ENCODE measurements at places on chromosomes 16 and 17. TPM values are rescaled to one million over a fixed set of nuclear protein-coding genes. Genes with fewer than 3 reads are reported as not detected.

DNA sequence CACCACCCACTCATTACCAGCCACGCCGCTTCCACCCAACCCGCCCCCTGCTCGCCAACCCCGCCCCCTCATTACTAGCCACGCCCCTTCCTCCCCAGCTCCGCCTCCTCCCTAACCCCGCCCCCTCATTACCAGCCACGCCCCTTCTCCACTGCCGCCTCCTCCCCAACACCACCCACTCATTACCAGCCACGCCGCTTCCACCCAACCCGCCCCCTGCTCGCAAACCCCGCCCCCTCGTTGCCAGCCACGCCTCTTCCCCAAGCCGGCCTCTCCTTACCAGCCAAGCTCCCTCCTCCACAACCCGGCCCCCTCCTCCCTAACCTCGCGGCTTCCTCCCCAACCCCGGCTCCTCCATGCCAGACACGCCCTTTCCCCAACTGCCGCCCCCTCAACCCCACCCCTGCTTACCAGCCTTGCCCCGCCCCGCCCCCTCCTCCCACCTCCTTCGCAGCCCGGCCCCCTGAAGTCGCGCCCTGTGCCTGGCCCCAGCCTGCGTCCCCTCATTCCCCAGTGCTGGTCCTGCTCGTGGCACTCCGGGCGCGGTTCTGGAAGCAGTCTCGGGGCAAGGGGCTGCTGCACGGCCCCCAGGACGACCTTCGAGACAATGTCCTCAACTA, 7.3 kb downstream of the SLC22A31 start:
- peak; percentile 62 for DNase-seq

TGFB1I1 gene
- 63.8 TPM for total RNA-seq

DNA sequence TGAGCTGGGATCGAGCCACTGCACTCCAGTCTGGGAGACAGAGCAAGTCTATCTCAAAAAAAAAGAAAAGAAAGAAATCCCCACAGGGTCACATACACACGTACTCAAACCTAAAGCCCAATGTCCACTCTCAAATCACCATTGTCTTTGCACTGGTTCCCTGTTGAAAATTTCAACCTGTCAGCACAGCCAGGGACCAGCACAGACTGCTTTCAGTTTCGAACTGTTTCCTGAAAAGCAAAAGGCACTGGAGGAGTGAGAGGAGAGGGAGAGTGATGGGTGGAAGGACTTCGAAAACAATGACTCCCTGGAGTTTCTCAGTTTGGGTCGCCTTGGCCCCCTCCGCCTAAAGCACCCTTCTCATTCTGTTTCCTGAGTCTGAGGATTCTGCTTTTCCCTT, 9.0 kb upstream of the CD300C start:
- DNase-seq, result no peak

- DNase-seq, result no peak
These were observed 243.9 kb downstream of the CA10 start for GRCh38 chr17:51914577-51914976.

GRCh38 chr16:73052576-73052975, 4.6 kb upstream of the ZFHX3 start:
- DNase-seq, result no peak

PIPOX gene
- not detected for total RNA-seq

DNA sequence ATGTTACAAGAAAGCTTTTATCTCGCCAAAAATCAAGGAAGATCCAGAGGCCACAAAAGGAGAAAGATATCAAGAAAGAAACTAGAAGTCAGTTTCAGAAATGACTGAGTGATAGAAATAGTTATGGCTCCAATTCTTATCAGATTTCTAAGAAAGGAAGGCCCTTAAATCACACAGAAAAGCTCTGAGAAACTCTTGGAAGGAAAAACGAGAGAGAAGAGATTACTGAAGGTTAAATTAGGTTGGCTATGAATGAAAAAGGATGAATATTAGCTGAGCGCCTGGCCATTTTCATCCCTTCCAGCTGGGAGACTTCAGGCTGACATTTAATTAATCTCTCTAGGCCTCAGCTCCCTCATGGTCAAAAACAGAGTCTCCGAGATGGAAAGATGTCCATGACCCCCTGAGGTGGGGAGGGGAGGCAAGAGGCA, 72.3 kb downstream of the CYTH1 start:
- DNase-seq, result no peak

GRCh38 chr17:16939606-16940115, 32.3 kb downstream of the TNFRSF13B start:
- DNase-seq, result peak; percentile 13

DNA sequence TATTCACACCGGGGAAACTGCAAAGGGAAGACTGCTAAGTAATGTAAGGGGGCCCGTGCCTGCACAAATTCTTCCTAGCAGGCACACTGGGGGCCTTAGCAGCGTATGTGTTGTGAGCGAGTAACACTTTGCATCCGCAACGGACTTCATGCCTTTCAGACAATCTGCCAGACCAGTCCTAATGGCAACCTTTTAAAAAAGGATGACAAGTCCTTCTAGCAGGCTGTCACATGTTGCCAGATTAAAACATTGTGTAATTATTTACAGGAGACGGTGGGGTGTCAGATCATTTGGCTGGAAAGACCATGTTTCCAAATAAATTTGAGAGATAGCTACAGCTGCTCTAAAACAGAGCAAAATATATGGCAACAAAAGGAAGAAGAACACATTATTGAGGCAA, 46.1 kb downstream of the CPPED1 start:
- no peak for DNase-seq

GRCh38 chr16:77684181-77684526, 38.2 kb upstream of the NUDT7 start:
- no peak for DNase-seq

PRSS53 gene
- total RNA-seq, result 5.3 TPM

SOX9 gene
- 34.9 TPM for total RNA-seq

CLDN9 gene
- not detected for total RNA-seq

- DNase-seq, result no peak
These were observed 44.9 kb downstream of the PEMT start for GRCh38 chr17:17546399-17547185.

ABCC12 gene
- total RNA-seq, result not detected

DNA sequence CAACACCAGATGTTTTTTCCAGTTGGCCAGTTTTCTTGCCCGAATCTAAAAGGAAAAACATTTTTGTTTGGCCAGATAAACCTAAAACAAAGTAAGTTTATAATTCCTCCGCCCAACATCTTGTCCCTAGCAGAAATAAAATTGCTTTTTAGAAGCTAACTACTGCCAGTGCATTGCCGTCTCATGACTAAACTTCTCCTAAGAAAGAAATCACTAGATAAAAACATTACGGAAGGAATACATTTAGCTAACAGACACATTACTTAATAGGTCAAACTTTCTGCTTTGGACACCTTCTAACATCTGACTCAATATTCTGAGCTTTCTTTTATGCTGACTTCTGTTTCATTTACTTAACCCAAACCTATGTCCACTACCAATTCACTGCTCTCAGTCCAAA, 36.2 kb downstream of the FBXL20 start:
- DNase-seq, result peak; percentile 23

C16orf86 gene
- not detected for total RNA-seq

- DNase-seq, result peak; percentile 77
These were observed 15.4 kb upstream of the ENPP7 start for GRCh38 chr17:79715098-79715942.

MXRA7 gene
- 131 TPM for total RNA-seq

PYDC1 gene
- not detected for total RNA-seq

TMEM235 gene
- total RNA-seq, result not detected

ZSCAN10 gene
- total RNA-seq, result not detected

GRCh38 chr16:50152351-50152806, 727 bp upstream of the TENT4B start:
- DNase-seq, result no peak

DNA sequence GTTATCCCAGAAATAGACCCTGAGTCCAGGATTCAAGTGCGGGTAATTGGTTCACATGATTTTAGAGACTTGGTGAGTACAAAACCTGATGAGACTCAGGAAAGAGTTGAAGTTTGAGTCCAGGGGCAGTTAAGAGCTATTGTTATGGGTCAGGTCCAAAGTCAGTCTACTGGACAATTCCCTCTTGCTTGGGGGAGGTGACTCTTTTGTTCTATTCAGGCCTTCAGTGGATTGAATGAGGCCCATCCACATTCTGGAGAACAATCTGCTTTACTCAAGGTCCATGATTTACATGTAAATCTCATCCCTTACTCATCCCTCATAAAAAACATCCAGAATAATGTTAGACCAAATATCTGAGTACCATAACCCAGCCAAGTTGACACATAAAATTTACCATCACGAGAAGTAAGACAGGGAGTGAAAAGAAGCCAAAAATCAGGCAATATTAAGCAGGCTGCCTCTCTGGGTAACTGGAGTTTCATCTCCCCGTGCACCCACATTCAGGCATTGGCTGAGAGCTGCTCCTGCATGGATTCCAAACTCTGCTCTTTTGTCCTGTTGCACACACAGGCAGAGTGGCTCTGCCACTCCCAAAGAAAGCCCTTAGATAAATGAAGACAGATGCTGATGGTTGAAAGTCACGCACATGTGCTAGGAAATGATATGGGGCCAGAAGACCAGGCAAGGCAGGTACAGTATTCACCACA, 156.0 kb upstream of the SALL1 start:
- no peak for DNase-seq

DNA sequence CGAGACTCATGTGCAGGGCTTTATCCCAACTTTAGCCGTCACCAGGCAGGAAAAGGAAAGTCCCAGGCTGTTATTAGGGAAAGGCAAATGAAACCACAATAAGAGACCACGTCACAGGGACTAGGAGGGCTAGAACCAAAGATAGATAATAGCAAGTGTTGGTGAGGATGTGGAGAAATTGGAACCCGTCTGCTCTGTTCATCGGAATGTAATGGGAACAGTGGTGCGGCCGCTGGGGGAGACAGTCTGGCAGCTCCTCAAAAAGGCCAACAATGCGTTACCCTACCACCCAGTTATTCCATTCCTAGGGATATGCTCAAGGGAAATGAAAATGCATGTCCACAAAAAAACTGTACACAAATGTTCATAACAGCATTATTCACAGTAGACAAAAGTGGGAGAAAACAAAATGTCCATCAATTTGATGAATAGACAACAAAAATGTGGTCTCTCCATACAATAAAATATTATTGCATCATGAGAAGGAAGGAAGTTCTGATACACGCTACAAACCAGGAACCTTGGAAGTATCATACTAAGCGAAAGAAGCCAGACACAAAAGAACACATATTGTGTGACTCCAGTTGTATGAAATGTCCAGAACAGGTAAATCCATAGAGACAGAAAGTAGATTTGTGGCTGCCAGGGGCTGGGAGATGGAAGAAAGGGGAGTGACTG, 19.5 kb upstream of the USP10 start:
- no peak for DNase-seq

DNA sequence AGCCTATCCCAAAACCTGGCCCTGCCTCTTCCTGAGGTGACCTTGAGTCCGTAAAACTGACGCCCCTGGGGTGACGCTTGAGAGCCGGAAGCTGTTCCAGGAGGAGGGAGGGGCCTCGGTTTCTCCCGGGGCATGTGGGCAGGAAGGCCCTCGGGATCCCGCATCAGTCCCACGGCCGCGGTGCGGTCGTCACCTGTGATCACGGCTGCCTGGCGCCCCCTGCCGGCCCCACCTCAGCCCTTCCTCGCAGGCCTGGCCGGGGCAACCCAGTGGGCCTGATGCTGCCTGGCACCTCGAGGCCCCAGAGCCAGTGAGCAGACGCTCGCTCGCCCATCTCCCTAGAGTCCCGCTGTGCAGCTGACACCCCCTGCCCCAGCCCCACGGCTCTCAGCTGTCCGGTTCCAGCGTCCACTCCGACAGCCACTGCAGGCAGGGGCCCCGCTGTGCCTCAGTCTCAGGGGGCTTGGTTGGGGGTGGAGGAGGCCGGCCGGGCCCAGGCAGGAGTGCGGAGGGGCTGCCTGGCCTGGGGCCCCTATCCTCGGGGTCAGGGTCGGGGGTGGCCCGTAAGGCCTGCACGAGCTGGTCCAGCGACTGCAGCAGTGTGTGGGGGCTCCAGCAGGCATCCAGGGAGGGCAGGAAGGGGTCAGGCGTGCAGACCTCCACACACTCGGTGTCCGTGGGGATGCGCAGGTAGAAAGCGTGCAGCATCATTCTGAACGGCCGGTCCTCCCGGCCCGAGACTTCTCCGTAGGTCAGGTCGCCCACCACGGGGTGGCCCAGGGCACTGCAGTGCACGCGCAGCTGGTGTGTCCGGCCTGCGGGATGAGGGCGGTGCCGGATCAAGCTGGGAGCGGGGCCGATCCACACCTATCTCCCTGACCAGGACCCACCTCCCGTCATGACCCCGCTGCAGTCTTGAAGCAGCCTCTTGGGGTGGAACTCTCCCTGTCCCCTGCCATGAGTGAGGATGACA, 2.3 kb downstream of the RPUSD1 start:
- peak; percentile 83 for DNase-seq

DNA sequence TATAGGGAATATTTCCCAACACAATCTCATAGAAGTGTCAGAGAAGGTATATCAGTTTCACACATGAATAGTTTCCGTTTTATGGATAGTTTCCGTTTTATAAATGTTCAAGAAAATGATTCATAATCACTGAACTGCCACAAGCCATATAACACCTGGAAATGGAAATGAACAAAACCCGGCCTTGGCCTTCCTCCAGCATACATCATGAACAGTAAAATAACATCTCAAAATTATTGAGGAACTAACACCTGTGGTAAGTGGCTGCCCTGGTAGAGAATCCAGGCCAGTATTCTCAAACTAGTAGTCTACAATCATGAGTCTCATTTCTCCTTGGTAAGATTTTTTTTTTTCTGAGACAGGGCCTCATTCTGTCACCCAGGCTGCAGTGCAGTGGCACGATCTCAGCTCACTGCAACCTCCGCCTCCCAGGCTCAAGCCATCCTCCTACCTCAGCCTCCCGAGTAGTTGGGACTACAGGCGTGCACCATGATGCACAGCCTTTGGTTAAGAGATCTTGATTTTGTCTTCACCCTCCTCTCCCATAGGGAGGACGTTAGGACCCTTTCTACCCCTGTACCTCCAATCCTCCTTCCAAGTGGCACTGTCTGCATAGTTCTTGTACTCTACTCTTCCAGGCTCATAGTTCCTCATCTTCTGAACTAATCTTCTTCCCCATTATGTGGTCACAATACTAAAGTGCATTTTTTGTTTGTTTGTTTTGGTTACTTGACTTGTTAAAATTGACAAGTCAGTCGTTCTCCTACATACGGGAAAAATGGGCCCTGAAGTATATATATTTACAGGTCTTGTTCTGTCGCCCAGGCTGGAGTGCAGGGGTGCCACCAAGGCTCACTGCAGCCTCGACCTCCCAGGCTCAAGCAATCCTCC, 15.0 kb upstream of the RGS9 start:
- no peak for DNase-seq

DNA sequence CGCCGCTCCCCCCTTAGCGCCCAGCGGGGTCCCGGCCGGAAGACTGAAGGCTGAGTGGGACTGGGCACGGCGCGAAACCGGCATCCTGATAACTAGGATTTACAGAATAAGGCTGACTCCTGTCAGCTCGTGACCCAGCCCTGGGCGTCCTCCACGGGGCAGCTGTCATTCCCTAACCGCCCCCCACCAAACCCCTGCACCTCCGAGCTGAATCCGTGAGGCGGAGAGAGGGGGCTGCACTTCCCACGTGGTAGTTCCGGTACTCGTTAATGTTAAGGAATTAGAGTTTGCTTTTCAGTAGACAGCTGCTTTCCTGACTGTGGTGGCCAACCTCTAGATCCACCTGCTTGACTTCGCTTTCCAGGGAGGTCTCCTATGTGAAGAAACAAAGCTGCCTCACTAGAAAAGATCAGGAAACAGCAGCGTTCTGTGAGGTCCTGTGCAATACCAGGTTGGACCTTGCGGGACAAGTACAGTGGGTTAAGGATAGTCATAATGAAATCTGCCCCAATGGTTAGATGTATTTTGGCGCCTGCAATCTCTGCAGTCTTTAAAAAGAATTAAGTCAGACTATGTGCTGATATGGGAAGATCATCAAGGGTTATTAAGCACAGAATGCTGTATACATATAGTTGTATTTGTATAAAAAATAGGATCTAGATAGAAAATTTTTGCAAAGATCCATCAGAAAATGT, 1.1 kb upstream of the WBP2 start:
- no peak for DNase-seq

GRCh38 chr17:15278924-15279477, 13.9 kb upstream of the PMP22 start:
- no peak for DNase-seq

All from stomach (tissue), 19 donors.